ENCODE measurements at places on chromosomes 1 and 21. TPM values are rescaled to one million over a fixed set of nuclear protein-coding genes. Genes with fewer than 3 reads are reported as not detected.

DNA sequence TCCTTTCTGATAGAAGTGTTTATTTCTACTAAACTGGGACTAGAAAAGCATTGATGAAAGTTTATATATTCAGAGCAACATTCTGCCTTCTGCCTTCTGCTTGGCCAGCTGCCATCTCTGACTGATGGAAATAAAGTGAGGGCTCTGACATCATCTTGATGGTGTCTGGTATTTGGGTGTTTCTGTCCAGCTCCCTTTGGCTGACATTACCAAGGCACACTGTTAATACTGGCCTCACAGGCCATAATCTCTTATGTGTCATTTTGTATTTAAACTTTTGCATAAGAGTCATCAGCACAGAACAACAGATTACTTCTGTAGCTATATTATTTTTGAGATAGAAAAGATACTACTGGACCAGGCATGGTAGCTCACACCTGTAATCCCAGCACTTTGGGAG, 216.9 kb downstream of the RYR2 start:
- peak; percentile 14 for DNase-seq

- DNase-seq = no peak
Observed at GRCh38 chr1:165856606-165857005, 29.2 kb downstream of the UCK2 start.

The PLA2G2A gene
- 143 TPM for total RNA-seq

DNA sequence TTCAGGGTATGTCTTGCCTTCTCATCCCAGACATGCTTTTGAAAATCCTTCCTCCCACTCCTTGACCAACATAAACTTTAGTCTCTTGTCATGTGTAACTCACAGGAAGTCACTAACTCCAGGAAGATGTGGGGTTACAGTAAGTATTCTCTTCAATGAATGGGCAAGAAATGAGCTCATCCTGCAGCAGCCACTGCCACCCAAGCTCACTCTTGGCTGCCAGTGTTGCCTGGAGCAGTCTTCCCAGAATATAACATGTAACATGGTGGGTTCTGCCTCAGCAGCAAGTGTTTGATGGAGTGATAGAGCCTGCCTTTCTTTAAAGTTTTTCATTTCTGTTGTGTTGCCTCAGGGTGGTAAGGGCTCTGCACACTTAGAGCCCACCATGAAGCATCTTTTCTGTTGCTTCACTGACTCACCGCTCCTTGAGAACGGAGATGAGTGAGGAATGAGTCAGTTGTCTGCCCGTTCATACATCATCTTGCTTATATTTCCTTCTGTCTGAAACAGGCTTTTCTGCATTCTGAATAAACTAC, 187.0 kb downstream of the TPR start:
- no peak for DNase-seq

DNA sequence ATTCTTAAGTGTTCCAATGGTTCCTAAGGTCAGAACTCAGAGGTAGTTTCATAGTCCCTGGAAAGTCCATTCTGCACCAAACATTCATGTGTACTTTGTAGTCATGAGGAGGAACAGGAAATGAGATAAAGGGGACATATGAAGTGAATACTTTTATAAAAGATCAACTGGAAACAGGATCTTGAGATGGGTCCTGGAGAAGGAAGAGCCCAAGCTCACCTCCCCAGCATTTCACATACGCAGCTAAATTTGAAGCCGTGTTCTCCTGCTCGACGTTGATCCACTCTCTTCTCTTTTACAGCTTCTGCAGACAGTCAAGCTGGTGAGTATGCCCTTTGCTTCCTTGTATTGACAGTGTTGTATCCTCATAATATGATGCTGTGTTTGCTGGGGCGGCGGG, 429 bp downstream of the FCGR2A start:
- no peak for DNase-seq

The PRDM15 gene
- 5.9 TPM for total RNA-seq

- no peak for DNase-seq
Observed at GRCh38 chr21:37383086-37383485, 16.5 kb downstream of the DYRK1A start.

The C1orf141 gene
- total RNA-seq = not detected

DNA sequence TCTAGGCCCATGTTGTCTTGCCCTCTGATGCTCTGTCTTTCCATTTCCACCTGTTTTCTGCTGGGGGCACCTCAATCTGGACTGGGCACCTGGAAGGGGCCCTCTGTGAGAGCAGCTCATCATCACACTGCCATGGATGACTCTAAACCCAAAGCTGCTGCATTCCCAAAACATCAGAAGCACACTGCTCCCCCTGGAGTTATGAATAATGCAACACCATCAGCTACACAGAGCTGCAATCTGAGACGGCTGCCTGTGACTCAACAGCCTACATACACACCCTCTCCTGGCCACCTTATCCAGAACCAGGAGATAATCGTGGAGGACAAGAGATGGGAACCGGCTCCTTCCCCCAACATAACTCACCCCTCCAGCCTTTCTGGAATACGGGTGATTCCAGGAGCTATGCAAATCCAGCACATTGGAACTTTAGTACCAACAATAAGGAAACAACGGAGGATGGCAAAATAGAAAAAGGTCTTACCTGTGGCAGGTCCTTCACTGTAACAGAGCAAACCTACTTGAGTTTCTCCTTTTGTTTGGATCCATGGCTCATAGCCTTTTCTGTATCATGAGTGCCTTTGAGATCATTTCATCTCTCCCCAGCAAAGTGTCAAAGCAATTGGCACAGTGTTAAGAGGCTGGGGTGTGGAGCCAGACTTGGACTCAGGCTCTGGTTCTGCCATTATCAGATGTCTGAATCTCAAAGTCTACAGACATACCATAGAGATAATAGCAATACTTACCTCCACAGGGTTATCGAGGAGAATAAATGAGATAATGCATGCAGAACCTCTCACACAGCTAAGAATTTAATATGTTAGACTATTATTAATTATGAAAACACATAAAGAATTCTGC, 29.3 kb downstream of the AK2 start:
- peak; percentile 20 for DNase-seq

The S100A12 gene
- not detected for total RNA-seq

DNA sequence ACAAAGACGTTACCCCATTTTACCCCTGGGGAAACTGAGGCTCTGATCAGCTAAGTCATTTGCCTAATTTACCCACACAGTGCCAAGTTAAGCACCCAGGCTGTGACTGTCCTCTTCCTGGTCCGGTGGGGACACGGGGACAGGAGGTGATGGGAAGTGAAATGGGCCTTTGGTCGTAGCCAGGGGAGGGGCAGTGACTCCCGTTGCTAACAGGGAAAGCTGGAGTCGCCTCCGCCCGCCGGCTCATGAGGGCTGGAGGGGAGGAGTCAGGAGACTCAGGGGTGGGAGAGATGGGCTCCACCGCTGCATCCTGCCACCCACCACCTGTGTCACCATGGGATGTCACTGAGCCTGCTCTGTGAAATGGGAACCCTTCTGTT, 139.3 kb downstream of the PGBD5 start:
- DNase-seq = peak; percentile 19

DNA sequence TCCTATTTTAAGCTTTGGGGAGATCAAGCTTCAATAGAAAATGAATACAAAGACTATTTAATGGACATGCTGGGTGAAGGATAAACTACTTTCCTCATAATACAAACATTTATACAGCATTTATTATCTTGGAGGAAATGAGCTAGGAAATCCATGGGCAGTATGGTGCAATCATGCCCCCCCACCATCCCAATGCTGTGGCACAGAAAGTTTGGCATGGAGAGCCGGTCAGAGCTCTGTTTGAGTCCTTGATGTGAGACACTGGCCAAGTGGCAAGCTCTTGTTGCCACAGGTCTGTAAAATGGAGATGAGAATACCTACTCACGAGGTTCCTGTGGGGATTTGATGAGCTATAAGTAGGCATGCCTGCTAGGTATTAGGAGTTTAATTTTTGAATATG, 120.6 kb downstream of the MAB21L3 start:
- no peak for DNase-seq

The CHML gene
- 20.4 TPM for total RNA-seq

DNA sequence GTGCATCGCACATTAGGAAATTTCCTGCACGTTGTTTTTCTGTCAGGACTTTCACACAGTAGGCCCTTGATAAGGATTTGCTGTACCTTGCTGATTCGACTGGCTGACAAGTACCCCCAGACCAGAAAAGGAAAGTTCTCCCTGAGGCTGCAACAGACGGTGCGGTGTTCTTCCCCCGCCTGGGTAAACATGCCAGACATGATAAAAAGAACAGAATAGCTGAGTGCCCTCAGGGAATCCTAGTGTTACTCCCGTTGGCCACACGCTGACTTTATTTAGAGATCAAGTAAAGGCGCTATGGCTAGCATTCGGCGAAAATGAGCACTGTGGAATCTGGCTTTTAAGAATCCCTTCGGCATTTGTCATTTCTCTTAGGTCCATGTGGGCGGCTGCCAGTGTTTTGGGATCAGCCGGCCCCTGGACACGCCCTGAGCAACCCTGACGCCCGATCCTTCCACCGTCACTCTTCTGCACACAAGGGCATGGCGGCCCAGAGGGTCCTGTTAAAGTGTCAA, 607.7 kb downstream of the KIF26B start:
- no peak for DNase-seq

The OR6N1 gene
- not detected for total RNA-seq

DNA sequence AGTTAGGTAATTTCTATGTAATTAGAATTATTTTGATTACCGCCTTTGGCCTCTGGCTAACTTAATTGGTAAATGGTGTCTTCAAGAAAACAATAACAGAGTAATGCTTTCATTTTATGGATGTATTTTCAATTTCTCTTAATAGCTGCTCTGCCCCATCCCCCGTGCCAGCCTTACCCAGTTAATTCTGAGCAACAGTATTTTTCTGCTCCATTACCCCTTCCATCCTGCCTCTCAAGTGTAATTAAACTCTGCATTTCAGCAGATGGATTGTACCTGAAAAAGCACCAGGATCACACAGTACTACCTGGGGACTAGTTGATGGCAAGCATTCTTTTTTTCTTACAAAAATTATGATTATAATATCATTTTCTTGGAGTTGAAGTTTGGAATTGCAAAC, 104.2 kb downstream of the KIAA0319L start:
- DNase-seq = no peak

GRCh38 chr1:14323568-14324247, 274.8 kb upstream of the KAZN start:
- no peak for DNase-seq

The LCE3E gene
- not detected for total RNA-seq

DNA sequence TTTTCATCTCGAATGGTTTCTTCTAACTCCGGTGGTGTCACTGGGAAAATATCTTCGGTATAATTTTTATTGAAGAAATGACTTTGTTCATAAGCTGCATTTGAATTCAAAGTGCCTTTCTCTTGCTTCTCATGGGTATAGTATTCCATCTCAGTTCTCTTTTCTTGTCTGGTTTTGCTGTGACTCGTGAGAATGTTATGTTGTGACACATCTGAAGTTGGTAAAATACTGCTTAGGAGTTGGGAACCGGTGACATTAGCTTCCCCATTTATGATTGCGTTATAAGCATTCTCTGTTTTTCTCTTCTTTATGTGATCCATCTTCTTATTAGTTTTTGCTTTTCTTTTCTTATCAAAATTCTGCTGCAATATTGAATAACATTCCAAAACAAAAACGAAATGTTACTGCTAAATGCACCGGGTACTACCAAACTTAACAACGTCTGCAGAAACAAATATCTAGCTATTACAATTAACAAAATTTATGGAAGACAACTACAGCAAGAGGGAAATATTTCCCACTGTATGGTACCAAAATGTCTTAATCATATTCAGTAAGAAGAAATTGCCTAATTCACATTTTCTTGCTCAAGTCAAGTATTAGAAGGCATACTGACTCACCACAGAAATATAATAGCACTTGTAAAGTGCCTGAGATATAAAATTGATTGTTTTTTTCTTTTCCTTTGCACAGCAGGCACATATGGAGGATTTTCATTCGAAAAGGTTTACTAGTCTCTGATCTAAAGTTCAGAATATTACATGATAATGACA, 15.5 kb downstream of the LRIF1 start:
- no peak for DNase-seq

GRCh38 chr1:15260418-15261154, 13.6 kb downstream of the FHAD1 start:
- DNase-seq = peak; percentile 44

The CORT gene
- not detected for total RNA-seq

The LAX1 gene
- total RNA-seq = 0.48 TPM

The AQP10 gene
- total RNA-seq = 0.23 TPM

GRCh38 chr1:47809301-47810084, 187.7 kb downstream of the TRABD2B start:
- no peak for DNase-seq

The ANXA9 gene
- 1.5 TPM for total RNA-seq

GRCh38 chr1:109637446-109637845, 17.8 kb downstream of the AMPD2 start:
- no peak for DNase-seq

GRCh38 chr1:162632698-162633080, 425 bp downstream of the DDR2 start:
- no peak for DNase-seq

DNA sequence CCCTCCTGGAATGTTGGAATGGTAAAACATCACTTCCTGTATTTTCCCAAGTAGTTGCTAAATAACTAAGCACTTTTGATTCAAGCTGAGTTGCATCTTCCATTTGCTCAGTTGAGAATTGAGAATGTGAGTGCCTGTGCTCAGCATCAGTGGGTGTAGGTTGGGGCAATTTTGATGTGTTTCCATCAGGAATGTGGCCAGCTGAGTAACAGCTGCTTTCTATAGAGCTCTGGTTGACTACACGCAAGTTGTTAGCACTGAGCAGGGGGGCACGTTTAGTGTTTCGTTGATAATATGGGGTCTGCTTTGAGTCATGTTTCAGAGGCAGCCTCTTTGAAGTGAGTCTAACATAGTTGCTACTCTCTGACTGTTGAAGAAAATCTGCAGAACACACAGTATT, 41.5 kb downstream of the LRRC53 start:
- DNase-seq = no peak

- no peak for DNase-seq
Observed at GRCh38 chr1:58065520-58065919, 481.0 kb downstream of the OMA1 start.

DNA sequence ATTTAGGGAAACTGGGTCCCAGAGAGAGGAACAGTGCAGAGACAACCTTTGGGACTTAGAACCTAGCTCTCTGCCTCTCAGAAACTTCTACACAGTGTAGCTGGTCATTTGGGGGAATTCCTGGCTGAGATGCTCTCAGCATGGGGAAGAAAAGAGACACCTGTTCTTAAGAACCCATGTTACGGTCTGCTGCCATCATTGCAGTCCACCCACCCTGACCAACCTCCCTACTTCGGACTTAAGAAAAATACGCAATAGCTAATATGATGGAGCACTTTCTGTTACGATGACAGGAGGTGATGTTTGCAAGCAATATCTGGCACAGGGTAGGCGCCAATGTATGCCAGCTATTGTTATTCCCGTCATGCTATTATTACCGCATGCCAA, 177.9 kb downstream of the IGSF21 start:
- DNase-seq = no peak

DNA sequence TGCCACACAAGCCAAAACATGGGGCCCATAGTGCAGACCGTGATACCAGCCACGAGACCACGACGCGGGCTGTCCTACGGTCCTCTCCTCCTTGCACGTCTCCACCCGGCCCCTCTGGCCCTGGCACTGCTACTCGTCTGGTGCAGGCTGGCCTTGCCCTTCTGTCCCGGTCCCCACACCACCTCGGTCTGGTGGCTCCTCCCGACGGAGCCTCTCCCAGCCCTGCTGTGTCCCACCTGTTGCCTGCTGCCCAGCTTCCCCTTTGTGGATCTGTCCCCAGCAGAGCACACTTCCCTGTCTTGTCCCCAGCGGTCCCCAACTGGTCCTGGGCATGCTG, 50.5 kb downstream of the MORN1 start:
- no peak for DNase-seq
